ENCODE measurements at places on chromosomes 3 and 15. TPM values are rescaled to one million over a fixed set of nuclear protein-coding genes. Genes with fewer than 3 reads are reported as not detected.

TCF12 gene
- total RNA-seq: 101 TPM

GXYLT2 gene
- total RNA-seq: 26.4 TPM

SCN11A gene
- not detected for total RNA-seq

PTPN23 gene
- total RNA-seq: 18.9 TPM

GUCA1C gene
- not detected for total RNA-seq

SEMA6D gene
- 31.0 TPM for total RNA-seq

ZIC4 gene
- not detected for total RNA-seq

UBA7 gene
- 80.7 TPM for total RNA-seq

SLC24A5 gene
- total RNA-seq: 668 TPM

PDIA3 gene
- 81.6 TPM for total RNA-seq

VGLL3 gene
- 0.69 TPM for total RNA-seq

RTP4 gene
- total RNA-seq: 56.8 TPM

CTXN2 gene
- not detected for total RNA-seq

LMAN1L gene
- 0.15 TPM for total RNA-seq

All from melanocyte of skin (primary cell).